ENCODE measurements at places on chromosomes 7 and 10.

DNA sequence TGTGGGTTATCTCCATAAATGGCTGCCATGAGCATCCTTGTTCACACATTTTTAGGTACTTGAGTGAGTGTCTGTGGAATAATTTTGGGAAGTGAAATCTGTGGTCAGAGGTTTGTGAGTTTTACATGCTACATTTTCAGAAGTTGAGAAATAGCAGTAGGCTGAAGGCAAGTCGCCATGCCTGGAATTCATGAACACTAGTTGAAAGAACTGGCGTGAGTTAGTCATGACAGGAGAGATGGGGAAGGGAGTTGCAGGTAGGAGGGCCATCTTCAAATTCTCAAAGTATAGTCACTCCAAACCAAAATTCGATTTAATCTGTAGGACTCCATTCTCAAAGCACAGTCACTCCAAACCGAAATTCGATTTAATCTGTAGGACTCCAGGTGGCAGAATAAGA, 89.6 kb downstream of the EGFR start:
- no peak for DNase-seq

DNA sequence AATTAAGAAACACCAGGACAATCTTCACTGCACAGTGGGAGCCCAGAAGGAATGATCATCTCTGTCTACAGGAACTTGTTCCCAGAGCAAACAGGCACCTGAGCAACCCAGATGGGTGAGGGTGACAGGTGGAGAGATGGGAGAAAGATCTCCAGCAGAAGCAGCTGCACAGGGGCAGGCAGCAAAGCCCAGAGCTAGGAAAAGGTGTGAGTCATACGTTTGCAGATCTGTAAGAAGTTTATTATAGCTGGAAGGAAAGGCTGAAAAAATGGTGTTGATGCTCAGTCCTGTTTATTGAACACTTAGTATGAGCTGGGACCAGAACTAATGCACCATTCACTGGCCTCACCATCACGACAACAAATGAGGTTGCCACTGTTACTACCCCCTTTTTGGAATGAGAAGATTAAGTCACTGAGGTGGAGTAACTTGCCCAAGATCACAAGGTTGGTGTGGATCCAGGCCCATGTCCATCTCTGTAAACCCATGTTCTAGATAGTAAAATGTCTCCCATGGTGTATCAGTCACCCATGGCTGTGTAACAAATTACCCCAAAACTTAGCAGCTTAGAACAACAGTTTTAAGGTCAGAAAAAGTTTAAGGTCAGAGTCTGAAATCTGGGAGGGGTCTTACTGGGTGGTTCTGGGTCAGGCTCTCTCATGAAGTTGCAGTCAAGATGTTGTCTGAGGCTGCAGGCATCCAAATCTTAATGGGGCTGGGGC, 506.9 kb downstream of the RPS24 start:
- no peak for DNase-seq

GRCh38 chr7:117219485-117219884, 103.4 kb downstream of the WNT2 start:
- no peak for DNase-seq

DNA sequence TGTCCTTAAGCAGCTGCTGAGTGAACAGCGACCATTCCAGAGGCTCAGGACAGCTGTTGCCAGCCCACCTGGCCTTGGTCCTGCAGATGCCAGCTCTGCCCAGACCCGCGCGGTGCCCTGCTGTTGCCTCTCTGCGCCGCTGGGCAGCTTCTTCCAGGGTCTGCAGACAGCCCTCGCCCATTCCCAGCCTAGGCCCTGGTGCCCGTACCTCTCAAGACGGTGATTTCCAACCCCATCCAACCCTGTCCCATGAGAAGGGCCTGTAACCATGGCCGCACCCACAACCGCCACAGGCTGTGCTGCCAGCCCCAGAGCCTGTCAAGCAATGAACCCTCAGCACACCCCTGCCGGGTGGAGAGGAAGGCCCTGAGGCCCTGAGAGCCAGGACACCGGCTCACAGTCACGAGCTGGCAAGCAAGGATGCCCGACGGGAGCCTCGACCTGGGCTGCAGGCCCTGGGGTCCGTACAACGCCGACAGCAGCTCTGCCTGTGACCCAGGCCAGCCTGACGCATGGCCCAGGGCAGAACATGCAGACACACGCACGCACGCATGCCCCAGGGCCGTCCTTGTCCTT, 231.9 kb downstream of the MAD1L1 start:
- no peak for DNase-seq

- peak; percentile 45 for DNase-seq
Measured at GRCh38 chr7:149624006-149624405, 126.4 kb upstream of the ZNF746 start.

DNA sequence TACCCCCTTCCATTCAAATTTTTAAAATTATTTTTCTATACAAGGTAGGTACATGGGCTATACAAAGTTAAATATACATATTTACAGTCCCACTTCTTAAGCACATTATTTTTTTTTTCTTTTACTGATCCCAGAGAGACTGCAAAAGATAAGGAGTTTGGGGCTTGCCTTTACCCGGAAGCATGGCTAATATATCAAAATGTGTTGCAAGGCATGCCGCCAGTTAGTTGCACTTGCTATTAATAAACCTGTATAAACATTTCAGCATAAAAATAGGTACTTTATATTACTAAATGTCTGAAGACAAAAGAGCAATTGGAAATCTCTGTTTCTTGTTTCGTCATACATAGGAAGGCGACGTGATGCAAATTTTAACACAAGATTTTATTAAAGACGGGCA, 21.5 kb upstream of the PDLIM1 start:
- DNase-seq: no peak

- DNase-seq: no peak
Measured at GRCh38 chr7:66847879-66848790, 72.9 kb upstream of the TMEM248 start.

DNA sequence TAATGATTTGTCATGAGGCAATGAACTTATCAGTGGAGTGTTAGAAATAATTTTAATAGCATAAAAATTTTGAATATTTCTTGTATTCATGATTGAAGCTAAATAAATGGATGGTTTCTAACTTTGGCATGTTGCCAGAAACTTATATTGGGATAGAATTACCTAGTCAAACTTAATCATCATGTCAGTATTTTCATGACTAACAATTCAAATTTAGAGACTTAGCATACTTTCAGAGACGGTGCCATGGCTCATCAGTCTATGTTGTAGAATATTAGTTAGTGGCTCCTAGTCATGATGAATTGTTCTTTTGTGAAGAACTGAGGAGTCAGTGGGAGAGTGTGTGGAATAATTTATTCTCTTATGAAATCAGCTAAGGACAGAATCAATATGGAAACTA, 599.6 kb upstream of the POT1 start:
- no peak for DNase-seq

DNA sequence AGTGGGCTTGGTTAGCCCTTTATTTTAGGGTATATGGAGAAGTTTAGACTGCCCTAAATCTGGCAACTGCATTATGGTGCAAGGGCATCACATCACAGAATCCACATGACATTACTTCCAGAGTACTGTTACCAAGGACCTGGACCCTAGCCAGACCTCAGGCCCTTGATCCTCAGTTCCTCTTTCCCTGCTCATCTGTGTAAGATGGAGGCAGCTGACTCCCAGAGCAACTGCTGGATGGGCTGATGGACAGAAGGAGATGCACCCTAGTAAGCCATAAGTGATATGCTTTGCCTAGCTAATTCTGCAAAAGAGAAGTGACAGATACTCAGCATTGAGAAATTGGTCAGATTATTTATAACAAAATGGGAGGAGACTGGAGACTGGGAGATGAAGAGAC, 131.7 kb downstream of the DYNC1I1 start:
- no peak for DNase-seq

DNA sequence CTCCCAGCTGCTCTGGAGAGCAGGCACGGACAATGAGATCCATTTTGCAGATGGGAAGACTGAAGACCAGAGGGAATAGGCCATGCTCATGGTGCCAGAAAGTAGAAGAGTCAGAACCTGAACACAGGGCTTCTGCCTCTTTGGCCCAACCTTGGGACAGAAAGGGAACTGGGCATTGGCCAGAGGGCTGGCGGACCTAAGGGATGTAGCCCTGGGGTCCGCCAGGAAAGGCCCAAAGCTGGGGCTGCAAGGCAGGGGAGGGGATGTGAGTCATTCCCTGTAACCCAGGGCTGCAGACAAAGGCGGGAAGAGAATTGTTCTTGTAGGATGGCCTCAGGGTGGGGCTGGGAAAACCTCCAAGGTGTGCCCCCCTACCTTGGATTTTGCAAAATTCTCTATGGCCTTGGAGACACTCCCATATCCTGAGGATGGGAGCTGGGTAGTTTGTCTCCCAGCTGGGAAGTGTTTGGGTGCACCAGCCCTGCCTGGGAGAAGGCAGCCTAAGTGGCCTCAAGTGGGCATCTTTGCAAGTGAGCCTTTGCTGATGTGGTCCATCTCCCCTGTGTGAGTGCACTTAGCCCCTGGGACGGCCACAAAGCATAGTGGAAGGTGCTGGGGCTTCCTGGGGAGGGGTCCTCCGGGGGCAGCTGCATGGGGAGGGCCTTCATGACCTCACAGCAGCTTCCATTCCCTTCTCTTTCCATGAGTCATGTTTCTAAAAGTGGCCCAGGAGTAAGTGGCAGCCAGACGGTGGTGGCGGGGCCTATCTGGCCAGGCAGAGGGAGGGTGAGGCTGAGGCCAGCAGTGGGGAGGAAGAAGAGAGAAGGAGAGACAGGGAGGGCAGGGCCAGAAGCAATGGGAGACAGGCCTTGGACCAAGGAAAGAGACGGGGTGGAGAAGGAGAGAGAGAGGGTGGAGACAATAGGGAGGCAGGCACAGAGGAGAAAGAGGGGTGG, 9.2 kb downstream of the AQP1 start:
- DNase-seq: no peak

- no peak for DNase-seq
Measured at GRCh38 chr7:127189074-127189473, 63.7 kb downstream of the GRM8 start.

DNA sequence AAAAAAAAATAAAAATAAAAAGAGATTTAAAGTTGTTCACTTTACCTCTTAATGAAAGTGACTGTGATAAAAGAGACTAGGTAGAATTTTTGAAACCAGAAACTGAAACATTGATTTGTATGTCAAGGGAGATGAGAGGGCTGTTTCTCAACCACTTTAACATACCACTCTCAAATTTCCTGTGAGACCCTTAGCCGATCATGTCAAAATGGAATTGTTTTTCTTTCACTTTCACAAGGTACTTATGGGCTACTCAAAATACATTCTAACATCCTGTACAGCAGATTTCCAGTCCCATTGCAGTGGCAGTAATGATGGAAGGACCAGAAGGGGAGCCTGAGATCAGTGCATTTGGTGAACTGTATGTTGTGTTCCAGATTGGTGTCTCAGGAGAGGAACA, 261.2 kb downstream of the PPP1R3A start:
- no peak for DNase-seq

- DNase-seq: no peak
Measured at GRCh38 chr10:13765641-13766341, 179.0 kb downstream of the PRPF18 start.

GRCh38 chr7:105365541-105366534, 22.9 kb downstream of the SRPK2 start:
- DNase-seq: no peak

DNA sequence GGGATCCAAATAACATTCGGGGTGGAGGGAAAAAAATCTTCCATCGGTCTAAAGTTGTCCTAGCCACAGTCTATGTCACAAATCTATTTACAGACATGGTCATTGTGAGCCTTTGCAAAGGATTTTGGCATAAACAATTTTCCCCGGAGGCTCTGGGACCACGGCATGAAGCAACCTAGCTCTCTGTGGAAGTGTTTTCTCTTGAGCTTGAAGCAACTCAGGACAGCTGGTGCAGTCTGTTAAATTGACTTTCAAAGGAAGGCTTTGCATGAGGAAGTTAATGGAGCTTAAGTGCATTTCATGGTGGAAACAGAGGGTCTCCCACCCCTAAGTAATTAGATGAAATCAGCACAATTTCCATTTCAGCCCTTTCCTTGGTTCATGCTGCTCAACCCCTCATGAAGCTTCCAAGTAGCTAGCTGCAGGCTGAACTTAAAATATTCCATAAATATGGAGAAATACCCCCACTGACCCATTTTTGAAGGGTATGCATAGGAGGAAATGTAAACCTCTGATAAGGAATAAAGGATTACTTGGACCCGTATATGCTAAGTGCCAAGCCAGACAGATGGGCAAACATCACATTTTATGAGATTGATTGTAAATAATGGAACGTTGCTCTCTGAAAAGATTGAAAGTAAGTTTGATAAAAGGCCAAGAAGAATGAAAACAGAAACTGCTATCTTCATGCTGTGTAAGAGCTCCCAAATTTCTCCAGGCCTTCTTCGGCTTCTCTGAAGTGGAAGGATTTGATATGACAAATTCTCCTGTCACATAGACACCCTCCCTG, 39.9 kb downstream of the CCDC3 start:
- no peak for DNase-seq

DNA sequence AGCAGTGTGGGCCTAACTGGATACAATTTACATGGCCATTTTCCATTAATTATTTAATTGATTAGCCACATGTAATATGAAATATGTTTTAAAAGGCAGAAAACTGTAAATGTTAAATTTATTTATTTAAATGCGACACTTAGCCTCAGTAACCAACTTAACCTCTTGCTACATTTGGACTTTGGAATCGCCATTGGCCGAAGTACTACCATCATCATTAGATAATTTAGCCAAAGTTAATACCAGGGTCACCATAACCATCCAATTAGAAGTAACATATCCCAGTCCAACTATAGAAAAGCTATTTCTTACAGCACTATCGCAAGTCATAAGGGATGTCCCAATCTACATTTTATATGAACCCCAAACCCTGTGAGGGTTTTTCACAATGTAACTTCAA, 558.6 kb upstream of the IGFBP3 start:
- no peak for DNase-seq

- DNase-seq: no peak
Measured at GRCh38 chr7:16200591-16200990, 220.7 kb downstream of the CRPPA start.

DNA sequence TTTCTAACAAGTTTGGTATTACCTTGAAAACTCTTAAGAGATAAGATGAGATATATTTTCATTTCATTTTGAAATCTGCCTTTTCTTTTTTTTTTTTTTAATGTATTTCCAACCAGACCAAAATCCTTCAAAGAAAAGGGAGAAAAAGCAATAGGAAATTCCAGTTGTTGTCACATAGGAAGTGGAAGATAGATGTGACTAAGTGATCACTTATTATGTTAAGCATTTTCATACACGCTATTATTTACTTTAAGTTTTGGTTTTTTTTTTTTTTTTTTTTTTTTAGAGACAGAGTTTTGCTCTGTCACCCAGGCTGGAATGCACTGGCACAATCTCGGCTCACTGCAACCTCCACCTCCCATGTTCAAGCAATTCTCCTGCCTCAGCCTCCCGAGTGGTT, 197.2 kb upstream of the FRMD4A start:
- DNase-seq: no peak

DNA sequence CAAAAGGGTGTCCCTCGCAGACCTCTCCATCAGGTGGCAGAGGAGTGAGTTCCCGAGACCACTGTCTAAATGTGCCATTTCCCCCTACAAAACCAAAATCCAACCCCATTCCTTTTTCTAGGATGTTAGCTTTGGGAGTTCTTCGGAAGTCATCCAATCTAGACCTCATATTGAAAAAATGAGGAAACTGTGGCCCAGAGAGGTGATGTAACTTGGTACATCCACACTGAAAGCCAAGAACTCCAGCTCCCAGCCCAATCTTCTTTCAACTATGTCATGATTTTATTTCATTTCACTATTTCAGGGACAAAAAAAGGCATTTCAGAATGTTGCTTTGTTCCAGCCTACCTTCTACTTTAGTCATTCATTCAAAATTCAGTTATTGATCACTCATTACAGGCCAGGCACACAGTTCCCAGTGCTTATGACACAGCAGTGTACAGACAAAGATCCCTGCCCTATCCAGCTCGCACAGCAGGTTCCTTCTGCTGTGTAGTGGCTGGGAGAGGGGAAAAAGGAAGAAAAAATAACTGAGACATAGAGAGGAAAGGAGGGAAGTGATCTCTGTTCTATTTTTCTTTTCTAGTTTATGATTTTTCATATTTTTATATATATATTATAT, 35.8 kb downstream of the SCRN1 start:
- no peak for DNase-seq

Measured in activated T-cell treated with anti-CD3 and anti-CD28 coated beads, Interleukin-2, amount 50 U/mL, for 4 hours (primary cell).